Aorta (tissue), 5 donors: ENCODE measurements at places on chromosomes 7 and 10. TPM values are rescaled to one million over a fixed set of nuclear protein-coding genes. Genes with fewer than 3 reads are reported as not detected.
A peak's percentile ranks its signal among the peaks of the same experiment; 100 is the strongest.

The SHH gene
- 0.10 TPM for total RNA-seq

The TMEM196 gene
- 0.30 TPM for total RNA-seq

The AOC1 gene
- total RNA-seq: not detected

DNA sequence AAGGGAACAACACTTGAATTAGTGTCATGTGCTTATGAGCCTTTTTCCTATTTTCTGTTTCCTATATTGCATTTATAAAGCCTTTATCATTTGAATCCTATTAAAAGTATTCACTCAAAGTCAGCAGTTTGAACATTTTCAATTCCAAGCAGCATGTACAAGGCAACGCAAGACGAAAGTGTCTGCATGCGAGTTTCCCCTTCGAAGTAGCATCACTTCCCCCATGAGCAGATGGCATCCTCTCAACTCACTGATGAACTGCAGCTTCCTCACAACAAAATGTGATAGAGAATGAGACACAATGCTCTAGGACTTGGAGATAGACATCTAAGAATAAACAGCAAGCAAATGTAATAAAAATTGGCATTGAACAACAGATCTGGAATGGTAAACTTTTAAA lies 270.7 kb downstream of the PRPF18 start:
- DNase-seq: no peak

DNA sequence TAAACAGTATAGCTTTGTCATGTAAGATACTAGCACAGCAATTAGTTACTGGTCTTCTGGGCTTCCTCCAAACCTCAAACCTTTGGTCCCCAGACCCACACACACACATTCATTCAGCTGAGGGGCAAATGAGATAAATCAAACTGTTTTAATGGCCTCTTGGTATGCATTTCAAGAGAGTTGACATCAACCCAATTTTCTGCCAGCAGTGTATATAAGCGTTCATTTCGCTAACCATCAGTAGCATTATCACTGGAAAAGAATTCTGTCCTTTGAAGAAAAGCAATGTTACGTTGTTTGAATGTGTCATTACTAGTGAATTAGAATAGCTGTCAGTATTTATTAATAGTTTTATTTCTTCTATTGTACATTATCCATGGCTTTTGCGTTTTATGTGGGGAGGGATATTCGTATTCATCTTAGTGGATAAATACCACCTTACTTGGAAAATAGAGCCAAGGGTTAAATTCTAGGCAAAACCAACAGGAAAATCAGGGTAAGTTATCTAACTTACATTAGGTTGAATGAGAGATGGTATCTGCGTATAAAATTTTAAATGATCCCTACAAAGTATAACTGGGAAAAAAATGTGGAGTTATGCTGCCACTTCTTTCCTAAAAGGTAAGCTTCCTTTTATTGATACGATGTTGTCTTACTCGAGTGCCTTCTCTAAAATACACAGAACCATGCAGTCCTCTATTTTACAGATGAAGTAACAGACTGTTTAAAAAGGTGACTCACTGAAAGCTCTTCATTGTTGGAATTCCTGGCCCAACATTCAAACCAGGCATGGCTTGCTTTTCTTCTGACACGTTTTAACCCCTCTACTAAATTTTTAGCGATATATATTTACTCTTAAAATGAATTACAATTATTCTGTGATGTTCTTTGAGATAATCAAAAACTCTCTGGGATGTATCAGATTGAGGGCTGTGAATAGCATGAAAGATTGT lies 2.0 kb upstream of the ZMYND11 start:
- DNase-seq: no peak

DNA sequence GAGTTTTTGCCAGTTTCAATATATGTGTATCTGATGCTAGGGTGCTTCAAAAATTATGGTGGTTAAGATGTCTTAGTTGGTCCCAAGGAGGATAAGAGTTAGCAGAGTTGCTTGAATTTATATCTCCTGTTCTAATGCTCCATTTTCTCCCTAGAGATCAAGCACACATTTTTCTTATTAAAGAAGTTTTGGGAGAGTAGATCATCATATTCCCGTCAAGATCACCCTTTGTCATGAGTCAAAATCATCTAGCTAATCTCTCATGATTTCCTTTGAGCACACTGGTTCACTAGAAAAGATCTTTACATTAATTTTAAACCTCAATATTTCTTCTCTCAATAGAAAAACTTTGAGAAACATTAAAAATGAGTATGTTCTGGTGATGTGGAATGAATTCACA lies 429.9 kb upstream of the SEMA3A start:
- no peak for DNase-seq

DNA sequence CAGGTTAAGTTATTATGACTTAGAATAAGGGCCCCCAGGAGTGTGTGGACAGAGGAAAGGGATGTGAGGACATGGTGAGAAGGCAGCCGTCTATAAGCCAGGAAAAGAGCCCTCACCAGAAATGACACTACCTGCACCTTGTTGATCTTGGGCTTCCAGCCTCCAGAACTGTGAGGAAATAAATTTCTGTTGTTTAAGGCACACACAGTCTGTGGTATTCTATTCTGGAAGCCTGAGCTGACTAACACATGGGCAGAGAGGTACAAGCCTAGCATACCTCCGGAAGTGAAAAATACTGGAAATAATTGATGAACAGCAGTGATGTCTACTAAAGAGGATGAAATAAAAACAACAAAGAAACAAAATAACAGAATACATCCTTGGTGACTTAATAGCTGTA lies 46.1 kb upstream of the GRB10 start:
- DNase-seq: no peak

DNA sequence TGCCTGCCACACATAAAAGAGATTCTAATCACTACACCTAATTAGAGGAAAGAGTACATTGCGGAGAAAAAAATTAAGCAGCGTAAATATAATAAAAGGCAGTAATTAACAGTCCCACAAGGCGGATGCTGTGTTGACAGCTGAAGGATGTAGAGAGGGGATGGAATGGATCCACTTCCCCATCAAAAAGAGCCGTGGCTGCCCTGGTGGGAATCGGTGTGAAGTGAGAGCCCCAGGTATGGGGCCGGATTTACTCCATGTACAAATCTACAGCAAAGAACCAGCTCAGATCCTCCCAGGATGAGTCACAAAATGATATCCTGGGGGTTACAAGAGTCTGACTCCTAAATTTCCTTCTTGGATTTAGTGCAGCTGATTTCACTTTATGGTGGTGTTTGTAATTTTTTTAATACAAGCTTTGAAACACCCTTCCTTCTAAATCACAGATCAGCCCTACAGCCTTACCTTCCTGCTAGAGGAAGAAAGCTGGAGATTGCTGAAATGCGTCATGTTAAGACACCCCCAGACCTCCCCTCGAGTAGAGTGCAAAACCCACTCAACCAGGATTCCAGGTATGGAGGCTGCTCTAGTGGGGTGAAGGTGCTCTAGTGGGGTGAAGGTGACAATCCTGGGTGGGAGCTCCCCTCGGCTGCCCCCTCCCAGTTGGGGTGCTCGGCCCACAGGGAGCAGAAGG lies 398.4 kb downstream of the PLXNA4 start:
- DNase-seq: peak; percentile 22

GRCh38 chr10:20247454-20247853 lies 431.2 kb downstream of the PLXDC2 start:
- DNase-seq: no peak

DNA sequence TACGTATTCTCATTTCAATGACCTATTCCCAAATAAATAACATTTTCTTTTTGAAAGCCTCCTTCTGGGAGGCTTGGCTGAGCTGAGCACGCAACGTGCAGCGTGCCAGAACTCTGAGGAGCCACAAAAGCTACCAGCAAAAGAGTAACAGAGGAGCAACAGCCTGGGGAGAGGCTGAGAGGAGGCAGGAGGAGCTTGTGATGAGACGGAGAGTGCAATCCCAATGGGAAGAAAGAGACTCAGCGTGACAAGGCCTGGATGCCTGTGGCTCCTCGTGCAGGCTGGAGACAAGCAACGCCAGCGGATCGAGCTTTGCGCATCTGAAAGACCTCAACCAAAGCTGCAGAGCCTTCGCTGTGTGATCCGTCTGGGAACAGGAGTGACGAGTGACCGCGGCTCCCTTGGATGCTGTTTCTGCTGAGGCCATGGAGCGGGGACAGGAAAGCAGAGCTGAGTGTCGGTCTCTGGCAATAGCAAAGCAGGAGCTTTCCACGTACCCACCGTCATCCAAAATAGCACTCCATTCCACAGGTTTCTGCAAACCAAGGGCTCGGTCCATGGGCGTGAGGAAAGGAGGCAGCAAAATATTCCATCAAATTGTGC lies 171.7 kb upstream of the PFKP start:
- no peak for DNase-seq

DNA sequence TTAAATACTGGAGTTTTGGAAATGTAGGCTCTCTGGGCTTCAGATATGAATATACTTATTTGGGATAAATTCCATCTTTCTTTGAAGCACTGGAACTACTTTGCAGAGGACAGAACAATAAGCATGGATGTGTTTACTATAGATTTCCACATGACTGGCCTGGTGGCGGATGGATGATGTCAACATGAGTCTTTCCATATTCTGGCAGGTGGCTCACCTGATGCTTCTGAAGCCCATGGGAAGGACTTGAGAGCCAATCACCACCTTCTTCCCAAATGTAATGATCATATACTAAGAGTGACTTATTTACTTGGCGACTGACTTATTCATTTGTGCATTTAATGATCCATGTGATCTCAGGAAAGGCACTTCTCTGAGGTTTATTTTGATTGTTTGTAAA lies 110.5 kb downstream of the FANK1 start:
- no peak for DNase-seq

- DNase-seq: no peak
Measured at GRCh38 chr10:60443346-60443745, 53.7 kb upstream of the ANK3 start.

DNA sequence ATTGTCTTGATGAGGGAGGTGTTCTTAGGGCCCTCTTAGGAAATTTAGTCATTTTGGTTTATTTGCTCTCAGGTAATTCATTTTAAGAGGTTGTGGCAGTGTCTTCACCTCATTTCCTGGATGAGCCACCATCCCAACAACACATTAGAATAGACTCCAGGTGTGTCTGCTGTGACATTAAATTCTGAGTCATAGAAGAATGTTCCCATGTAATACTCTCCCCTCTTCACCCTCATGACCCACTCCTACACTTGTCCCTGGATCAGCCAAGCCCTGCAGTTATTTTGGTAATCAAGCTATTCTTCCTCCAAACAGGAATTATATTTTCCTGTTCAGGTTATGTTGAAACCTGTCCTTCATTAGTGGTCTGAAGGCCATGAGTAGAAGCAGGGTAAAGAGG lies 944.1 kb downstream of the SORCS3 start:
- no peak for DNase-seq

DNA sequence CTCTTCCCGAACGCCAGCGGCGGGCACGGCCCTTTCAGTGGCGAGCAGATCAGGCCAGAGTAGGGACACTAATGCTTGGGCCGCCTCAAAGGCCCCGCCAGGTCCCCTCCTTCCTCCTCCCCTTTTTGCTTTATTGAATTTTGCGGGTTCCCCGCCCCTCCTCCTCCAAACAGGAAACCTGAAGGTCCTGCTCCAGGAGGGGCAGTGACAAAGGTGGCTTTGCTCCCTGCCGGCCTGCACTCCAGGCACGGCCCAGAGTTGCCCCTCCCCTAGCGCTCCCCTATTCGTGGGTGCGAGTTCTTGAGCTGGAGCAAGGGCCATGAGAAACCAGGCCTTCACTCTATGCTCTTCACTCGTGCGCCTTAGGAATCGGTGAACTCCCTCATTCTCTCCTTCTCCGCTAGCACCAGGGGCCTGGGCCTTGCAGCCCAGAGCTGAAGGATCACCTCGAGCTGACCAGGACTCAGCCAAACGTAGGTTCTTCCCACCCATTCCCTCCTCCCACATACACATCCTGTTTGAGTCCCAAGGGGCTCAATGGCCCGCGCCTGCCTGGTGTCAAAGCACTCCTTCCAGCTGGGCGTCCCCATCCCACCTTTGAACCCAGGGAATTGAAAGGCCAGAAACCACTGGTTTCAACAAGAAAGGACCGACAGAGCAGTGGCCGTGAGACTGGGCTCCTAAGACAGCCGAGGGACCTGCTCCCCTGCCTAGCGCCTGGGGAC lies 619 bp upstream of the HOXA6 start:
- no peak for DNase-seq
